Camera-type eye (tissue), 1 donor: ENCODE measurements at places on chromosomes 7 and 10. TPM values are rescaled to one million over a fixed set of nuclear protein-coding genes. Genes with fewer than 3 reads are reported as not detected.

SYT15 gene
- total RNA-seq, result 2.5 TPM

TMEM176A gene
- 15.6 TPM for total RNA-seq

CXCL12 gene
- total RNA-seq, result 117 TPM

OPN4 gene
- total RNA-seq, result not detected

GPER1 gene
- 4.1 TPM for total RNA-seq

MYL10 gene
- 3.8 TPM for total RNA-seq

AS3MT gene
- total RNA-seq, result 15.9 TPM

FRMD4A gene
- 103 TPM for total RNA-seq

WDR86 gene
- total RNA-seq, result 19.7 TPM

VWDE gene
- 1.4 TPM for total RNA-seq

PPP1R17 gene
- total RNA-seq, result 0.33 TPM

PRTFDC1 gene
- 29.0 TPM for total RNA-seq

NEURL1 gene
- 16.8 TPM for total RNA-seq

EIF3B gene
- total RNA-seq, result 116 TPM

ABCA13 gene
- total RNA-seq, result 1.8 TPM

MPP7 gene
- total RNA-seq, result 30.6 TPM

TRA2A gene
- 112 TPM for total RNA-seq

SUFU gene
- 11.4 TPM for total RNA-seq

MBLAC1 gene
- total RNA-seq, result 3.1 TPM

EIF5AL1 gene
- 0.11 TPM for total RNA-seq
